Smooth muscle cell of the umbilical artery (primary cell): ENCODE measurements at places on chromosomes 7 and 10. TPM values are rescaled to one million over a fixed set of nuclear protein-coding genes. Genes with fewer than 3 reads are reported as not detected.

The ADRA2A gene
- total RNA-seq = not detected in 2 replicates

The PILRA gene
- total RNA-seq = 0.89 TPM in 1 of 2 replicates, not detected in the other

The ZNF107 gene
- total RNA-seq = 1.5 and 3.9 TPM in 2 replicates

The SPDYE8 gene
- not detected in 2 replicates for total RNA-seq

The OR6B1 gene
- total RNA-seq = not detected in 2 replicates

The FANK1 gene
- 4.5 and 4.6 TPM in 2 replicates for total RNA-seq

The RBP3 gene
- under 0.01 TPM in 1 of 2 replicates, not detected in the other for total RNA-seq

The DIP2C gene
- total RNA-seq = 18.9 and 19.0 TPM in 2 replicates

The VGF gene
- total RNA-seq = 3.0 and 20.7 TPM in 2 replicates

The FAM25C gene
- total RNA-seq = not detected in 2 replicates

The CFAP46 gene
- total RNA-seq = 1.2 and 2.2 TPM in 2 replicates

The SKAP2 gene
- total RNA-seq = 14.6 and 25.3 TPM in 2 replicates

The KIAA1549 gene
- 3.6 and 4.5 TPM in 2 replicates for total RNA-seq

The OPALIN gene
- not detected in 2 replicates for total RNA-seq

The CUL1 gene
- total RNA-seq = 49.3 and 71.6 TPM in 2 replicates

The PKD1L1 gene
- under 0.01 TPM in 2 replicates for total RNA-seq

The HELLS gene
- total RNA-seq = 6.5 and 32.6 TPM in 2 replicates

The POU6F2 gene
- not detected in 2 replicates for total RNA-seq

The LRRC61 gene
- 1.8 and 2.2 TPM in 2 replicates for total RNA-seq

The AQP1 gene
- 19.5 and 27.0 TPM in 2 replicates for total RNA-seq

The CYP2W1 gene
- under 0.01 TPM in 1 of 2 replicates, not detected in the other for total RNA-seq

The AS3MT gene
- total RNA-seq = 3.9 and 5.3 TPM in 2 replicates

The SEMA3C gene
- 391 and 455 TPM in 2 replicates for total RNA-seq

The SEMA4G gene
- total RNA-seq = 1.2 and 1.4 TPM in 2 replicates

The GHRHR gene
- total RNA-seq = not detected in 2 replicates

The PCGF6 gene
- total RNA-seq = 8.9 and 10.2 TPM in 2 replicates

The TRIM24 gene
- total RNA-seq = 15.1 and 21.0 TPM in 2 replicates

The PMPCB gene
- 54.0 and 68.6 TPM in 2 replicates for total RNA-seq

The KIAA1217 gene
- 3.0 and 7.1 TPM in 2 replicates for total RNA-seq

The PRXL2A gene
- total RNA-seq = 19.6 and 23.6 TPM in 2 replicates
